Activated naive CD4-positive, alpha-beta T cell (primary cell): ENCODE measurements at places on chromosomes 7 and 10.

- DNase-seq, result no peak
Measured at GRCh38 chr7:159192013-159192412, 47.3 kb upstream of the VIPR2 start.

- no peak for DNase-seq
Measured at GRCh38 chr7:5456409-5456808, 32.8 kb upstream of the TNRC18 start.

DNA sequence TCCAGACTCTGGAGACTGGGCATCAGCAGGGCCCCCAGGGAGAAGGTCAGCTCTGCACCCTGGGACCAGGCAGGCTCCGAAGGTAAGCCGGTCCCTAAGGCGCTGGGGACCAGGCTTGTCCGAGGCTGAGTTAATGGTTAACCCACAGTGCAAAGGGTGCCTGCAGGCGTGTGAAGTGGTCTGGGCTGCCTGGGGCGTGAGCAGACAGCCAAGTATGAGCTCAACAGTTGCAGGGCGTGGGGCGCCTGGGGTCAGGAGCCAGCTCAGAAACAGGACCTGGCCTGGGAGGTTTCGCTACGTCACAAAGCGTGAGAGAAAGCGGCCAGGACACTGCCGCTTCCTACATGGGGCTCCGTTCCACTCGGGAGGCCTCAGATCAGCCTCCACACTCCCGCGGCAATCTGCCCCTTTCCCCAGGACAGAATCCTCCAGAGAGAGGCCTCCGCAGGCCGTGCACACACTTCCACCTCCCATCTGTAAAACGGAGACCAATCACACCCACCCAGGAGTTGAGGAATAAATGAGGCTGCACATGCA, 16.0 kb downstream of the PDGFA start:
- DNase-seq, result no peak

DNA sequence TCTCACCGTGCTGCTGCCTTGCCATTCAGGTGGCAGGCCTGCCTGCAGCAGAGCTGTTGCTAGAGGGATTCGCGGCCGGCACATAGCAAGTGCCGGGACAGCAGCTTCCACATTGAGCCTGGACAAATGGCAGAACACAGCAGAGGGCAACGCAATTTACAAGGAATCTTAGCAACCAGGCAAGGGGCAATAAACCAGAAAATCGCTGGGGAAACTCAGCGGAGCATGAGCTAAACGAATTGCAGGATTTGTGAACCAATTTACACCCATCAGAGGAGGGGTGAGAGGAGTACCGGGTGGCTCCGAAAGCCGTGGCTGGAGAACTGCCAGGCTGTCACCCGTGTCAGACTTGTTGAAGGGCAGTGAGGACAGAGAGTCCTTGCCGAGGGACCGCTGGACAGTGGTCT, 58.6 kb upstream of the LOXL4 start:
- DNase-seq, result no peak

DNA sequence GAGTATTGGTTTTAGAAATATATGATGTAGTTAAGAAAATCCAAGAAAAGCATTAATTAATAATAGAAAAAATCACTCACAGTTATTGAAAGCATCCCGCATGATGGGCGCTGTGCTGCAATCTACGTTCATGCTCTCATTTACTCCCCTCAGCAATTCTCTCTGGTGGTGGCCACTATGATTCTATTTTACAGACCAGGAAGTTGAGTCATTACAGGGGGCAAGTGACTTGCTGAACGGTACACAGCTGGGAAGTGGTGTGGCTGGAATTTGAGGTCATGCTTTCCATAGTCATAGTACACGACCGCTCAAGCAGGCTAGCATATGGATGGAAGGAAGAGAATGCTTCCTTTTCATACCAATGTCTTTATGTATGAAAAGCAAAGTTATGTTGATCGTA, 117.4 kb downstream of the TES start:
- no peak for DNase-seq

- DNase-seq, result no peak
Measured at GRCh38 chr10:116542007-116542677, 3.6 kb upstream of the PNLIP start.

DNA sequence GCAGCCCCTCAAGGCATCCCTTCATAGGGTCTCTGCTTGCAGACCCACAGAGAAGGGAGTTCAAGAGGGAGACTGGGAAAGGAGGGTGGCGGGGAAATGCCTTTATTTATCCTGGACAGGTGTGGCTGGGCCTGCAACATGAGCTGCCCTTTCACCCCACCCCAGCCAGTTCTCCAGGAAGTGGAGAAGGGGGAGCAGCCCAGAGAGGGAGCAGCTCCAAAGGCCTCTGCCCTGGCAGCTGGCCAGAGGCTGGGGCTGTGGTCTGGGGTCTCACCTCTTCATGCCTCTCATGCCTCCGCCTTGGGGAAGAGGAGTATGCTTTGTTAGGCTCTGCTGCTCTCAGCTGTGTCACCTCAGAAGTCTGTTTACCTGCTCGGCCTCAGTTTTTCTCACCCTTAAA, 3.1 kb downstream of the LDB3 start:
- no peak for DNase-seq

DNA sequence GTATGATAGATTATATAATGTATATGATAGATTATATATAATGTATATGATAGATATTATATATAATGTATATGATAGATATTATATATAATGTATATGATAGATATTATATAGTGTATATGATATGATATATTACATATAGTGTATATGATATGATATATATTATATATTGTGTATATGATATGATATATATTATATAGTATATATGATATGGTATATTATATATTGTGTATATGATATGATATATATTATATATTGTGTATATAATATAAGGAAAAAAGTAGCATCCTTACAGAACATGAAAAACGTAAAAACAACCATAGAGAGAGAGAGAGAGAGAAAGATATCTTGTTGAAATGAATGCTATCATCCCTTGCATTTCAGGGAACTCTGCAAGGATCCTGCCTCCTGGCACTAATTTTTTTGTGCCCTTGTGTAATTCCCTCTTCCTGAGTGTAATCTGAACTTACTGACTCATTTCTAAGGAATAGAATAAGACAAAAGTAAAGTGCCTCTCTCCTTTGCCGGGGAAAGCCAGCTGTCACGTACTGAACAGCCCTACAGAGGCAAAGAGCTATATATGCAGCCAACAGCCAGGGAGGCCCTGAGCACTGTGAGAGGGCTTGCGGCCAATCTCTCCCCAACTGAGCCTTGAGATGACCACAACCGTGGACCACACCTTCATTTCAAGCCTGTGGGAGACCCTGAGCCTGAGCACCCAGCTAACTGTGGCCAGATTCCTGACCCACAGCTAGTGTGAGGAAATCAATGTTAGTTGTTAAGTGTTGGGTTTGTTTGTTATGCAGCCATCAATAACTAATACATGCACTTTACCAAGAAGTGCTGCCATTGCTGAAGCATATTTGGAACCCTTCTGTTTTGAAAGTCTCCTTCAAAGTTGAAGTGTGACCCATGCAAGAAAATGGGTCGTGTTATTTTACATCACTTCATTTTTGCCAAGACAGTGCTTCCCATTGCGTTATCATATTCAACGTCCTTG, 61.1 kb upstream of the EZH2 start:
- DNase-seq, result no peak

GRCh38 chr7:44060948-44061644, 4.3 kb downstream of the PGAM2 start:
- DNase-seq, result no peak

DNA sequence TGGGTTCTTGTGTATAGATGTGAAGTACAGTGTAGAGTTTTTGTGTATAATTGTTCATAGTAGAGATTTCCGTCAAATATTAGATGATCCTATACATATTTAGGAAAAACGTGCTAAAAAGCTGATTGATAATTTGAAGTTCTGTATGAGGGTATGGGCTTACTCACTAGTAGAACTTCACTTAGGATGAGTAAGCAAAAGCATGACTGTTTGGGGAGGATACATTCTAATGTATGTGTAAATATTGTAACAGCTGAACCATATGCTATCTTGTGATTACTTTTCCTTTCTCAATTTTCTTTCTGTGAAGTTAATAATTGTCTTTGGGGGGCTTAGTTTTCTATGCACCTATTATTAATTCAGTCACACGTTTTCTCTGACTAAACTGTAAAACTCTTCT, 53.2 kb upstream of the PDK4 start:
- DNase-seq, result no peak

GRCh38 chr7:148914208-148914777, 30.2 kb upstream of the EZH2 start:
- peak; percentile 28 for DNase-seq

DNA sequence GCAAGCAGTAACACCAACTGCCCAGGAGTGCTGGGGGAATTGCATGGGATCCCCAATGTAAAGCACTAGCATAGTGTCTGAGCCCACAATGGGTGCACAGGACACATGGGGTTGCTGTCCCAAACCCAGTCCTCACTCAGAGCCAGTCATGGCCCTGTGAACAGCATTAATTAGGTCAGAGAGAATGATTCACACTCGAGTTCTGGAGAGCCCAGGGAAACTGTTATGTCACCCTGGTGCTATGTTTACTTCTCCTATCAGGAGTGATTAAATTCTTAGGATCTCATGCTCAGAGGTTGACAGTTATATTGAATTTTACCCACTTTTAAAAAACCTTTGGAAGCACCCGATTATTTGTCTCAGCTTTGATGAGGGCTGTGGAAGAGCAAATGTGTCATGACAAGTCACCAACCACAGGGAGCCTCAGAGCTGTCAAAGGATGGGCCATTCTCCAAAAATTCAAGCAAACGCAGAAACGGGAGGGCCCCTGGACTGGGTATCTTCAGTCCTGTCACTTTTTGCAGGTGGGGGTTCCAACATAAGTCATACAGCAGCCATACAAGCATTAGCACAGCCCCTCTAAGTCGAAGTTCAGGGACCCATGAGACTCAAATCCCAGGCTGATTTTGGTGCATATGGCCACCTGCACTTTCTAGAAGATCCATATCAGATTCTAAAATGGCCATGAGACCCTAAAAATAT, 1.3 kb upstream of the RASSF4 start:
- no peak for DNase-seq

DNA sequence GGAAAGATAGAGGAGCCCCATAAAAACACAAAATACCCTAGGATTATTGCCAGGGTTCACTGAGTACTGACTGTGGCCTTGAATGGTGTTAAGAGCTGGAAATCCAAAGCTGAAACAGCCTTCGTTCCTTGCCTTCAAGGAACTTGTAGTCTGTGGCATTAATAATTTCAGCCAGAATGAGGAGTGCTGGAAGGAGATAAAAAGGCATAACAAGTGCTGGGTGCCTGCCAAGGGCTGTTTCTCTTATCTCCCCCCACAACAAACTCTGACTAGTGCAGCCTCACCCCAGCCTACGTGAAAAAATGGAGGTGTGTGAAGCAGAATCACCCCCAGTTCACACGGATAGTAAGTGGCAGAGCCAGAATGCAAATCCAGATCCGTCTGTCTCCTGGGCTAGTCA, 199.1 kb upstream of the LYZL2 start:
- DNase-seq, result no peak
